ENCODE measurements at places on chromosomes 7 and 10.
A peak's percentile ranks its signal among the peaks of the same experiment; 100 is the strongest.

- no peak for DNase-seq
Observed at GRCh38 chr7:108136191-108136688, 6.1 kb upstream of the LAMB4 start.

DNA sequence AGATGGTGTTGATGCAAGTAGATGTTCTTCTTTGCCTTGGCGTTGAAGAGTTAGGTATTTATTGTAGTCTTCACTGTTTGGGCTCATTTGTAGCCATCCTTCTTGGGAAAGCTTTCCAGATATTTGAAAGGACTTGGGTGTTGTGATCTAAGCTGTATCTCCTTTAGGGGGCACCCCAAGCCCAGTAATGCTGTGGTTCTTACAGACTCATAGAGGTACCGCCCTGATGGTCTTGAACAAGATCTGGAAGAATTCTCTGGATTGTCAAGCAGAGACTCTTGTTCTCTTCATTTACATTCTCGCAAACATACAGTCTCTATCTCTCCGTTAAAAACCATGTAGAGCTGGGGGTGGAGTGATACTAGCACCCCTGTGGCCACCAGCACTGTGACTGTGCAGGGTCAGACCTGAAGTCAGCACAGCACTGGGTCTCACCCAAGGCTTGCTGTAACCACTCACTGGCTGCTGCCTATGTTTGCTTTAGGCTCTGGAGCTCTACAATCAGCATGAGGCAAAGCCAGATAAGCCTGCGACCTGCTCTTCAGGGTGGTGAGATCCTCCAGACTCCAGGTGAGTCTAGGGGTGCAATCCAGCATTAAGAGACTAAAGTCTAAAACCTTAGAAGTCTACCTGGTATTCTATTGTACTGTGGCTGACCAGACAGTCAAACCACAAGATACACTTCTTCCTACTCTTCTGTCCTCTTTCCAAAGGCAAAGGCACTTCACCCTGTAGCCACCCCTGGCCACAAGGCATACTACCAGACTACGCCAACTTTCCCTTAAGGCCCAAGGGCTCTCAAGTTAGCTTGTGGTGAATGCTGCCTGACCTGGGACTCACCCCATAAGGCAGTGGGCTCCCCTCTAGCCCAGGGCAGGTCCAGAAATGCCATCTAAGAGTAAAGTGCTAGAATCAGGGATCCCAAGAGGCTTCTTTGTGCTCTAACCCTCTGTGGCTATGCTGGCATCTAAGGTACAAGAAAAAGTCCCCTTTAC is 209.7 kb upstream of the TMEM196 start:
- DNase-seq, result peak; percentile 16

DNA sequence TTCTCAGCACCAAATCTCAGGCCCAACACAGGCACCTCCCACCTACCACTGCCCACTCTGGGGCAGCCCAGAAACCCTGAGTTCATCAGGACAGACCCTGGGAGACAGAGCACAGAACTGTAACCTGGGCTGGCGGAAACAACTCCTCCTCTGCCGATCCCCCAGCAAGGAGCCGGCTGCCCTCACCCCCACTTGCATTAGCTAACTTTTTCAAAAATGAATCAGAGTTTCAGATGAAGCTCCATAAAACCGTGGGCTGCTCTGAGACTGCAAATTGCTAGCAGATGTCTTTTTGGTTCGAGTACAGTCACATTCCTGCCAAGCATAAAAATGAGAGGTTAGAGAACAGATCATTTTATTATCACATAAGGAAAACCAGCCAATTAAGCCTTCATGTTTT is 93.4 kb upstream of the PARD3 start:
- no peak for DNase-seq

DNA sequence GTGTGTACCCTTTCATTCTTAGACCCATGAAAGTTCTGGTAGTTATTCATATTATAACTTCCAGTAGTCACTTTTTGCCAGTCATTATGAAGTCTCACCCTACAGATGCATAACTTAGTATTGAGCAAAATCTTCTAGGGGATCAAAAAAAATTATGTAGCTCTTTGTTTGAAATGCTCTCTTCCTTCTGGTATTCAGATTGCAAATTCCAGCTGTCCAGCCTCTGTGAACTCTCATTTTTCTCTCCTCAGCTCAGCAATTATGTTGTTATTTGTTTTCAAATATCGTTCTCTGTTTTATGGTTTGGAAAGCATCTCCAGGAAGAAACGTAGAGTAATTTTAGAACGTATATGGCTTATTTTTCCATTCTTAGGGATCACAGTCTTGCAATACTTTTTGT is 442.5 kb downstream of the SEMA3D start:
- no peak for DNase-seq

DNA sequence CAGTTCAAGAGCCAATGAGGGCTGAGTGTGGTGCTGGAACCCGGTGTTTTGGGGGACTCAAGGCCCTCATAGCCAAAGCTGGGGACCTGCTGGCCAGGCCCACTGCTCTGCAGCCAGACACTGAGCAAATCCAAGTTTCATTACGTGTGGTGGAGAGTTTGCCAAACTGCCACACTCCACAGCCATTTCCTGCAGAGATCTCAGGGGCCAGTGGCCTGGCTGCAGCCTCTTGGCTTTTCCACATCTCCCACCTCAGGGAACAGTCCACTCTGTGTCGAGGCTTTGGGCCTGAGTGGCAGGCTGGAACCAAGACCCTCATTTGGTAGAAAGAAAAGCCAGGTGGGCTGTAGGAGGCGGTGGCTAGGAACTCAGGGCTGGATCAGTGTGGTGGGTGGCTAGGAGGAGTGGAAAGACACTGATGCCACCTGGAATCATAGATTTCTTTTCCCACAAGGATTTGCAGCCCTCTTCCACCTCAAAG is 3.2 kb downstream of the HOXA11 start:
- DNase-seq, result no peak

DNA sequence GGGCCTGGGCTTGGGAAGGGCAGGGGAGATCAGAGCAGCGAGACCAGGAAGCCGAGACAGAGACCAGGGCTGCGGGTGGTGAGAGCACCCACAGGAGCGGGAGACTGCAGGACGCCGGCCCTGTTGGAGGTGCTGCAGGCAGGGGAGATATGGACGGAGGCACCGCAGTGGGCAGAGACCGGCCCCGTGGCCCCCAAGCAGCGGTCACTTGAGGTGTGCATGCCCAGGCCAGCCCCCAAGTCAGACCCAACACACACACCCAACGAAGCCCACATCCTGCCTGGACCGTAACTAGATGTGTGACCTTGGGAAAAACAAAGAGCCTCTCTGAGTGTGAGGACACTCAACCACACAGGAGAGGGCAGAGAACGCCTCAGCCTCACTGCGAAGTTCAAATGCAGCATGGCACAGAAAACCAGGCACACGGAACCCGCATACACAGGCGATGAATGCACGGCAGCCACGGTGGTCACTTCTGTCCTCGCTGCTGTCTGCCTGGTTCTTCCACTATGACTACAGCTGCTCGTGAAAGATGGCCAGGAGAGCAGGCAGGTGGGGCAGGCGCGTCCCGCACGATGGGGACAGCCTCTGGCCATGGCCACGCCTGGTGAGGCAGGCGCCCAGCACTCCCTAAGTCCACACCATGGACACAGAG is 214.7 kb downstream of the MAD1L1 start:
- peak; percentile 9 for DNase-seq

- no peak for DNase-seq
Observed at GRCh38 chr7:46357290-46357689, 436.2 kb upstream of the IGFBP3 start.

DNA sequence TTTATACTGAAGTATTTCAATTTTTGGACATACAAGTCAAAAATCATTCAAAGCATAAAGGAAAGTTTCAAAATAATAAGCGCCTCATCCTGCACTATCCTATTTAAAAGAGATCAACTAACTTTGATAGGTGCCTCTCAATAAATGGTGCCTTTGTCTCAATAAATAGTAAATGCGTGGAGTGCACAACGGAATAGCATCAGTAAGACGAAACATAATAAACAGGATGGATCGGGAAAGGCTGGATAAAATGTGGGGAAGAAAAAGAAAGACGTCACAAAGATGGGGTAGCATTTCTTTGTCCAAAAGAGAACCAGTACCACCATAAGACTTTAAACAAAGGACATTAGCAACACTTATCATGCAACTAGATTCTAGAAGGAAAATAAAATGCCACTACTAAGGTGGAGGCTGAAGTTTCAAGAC is 571 bp upstream of the PRKAR2B start:
- DNase-seq, result no peak

DNA sequence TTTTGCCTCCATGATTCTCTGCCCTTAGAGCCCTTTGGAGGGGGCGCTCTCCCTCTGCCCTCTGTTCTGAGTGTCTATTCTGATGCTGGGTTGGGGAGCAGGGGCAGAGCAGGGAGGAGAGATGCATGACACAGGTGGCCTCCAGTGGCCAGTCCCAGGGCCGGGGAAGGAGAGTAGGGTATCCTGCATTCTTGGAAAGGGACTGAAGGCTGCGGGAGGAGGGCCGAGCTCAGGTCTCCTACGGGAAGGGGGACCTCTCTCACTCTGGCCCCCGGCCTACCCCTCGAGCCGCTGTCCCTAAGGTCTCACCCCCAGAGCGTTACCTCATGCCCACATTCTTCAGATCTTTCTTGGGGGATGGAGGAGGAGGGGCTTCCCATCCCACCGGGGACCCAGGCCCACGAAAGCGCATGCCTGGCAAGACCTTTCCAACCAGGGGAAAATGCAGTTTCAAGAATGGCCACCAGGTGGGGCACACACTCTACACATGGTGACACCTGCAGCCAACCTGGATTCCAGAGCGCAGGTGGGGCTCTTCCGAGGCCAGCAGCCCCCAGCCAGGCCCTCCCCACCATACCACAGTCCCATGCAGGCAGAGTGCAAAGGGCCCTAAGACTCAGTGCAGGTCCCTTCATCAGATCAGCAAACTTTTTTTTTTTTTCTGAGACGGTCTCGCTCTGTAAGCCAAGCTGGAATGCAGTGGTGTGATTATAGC is 86.4 kb downstream of the MYL10 start:
- peak; percentile 70 for DNase-seq

DNA sequence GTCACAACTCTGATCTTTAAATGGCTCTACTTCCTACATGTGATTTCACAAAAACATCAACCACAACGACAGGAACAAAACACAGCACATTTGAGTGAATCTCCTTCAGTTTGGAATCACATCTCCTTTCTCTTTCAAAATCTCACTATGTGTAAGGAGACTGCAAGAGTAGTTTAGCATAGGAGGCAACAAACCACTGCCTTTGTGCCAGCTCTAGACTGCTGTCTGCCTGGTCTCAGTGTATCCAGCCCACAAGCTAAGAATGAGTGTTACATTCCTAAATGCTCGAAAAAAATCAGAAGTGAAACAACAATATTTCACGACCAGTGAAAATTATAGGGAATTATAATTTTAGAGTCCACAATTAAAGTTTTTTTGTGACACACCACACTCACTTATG is 217.0 kb upstream of the STEAP4 start:
- DNase-seq, result no peak

DNA sequence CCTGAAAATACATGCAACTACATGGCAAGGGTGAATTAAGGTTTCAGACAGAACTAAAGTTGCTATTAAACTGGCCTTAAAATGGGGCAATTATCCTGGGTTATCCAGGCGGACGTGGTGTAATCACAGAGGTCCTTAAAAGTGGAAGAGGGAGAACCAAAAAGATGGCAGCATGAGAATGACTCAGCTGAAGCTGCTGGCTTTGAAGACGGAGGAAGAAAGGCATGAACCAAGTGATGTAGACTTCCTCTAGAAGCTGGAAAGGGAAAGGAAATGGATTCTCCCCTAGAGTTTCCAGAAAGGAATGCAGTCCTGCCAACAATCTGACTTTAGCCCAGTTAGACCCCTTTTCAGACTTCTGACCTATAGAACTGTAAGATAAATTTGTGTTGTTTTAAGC is 27.0 kb upstream of the UBN2 start:
- no peak for DNase-seq

DNA sequence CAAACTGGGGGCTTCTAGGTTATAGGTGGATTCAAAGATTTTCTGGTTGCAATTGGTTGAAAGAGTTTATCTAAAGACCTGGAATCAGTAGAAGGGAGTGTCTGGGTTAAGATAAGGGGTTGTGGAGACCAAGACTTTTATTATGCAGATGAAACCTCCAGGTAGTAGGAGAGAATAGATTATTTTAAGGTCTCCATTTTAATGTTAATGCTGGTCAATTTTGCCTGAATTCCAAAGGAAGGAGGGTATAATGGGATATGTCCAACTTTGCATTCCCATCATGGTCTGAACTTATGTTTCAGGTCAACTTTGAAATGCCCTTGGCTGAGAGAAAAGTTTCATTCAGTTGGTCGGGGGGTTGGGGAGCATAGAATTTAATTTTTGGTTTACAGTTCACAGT is 44.3 kb upstream of the SEMA3E start:
- DNase-seq, result no peak

GRCh38 chr10:128095027-128095752 is 31.0 kb downstream of the MKI67 start:
- DNase-seq, result no peak

DNA sequence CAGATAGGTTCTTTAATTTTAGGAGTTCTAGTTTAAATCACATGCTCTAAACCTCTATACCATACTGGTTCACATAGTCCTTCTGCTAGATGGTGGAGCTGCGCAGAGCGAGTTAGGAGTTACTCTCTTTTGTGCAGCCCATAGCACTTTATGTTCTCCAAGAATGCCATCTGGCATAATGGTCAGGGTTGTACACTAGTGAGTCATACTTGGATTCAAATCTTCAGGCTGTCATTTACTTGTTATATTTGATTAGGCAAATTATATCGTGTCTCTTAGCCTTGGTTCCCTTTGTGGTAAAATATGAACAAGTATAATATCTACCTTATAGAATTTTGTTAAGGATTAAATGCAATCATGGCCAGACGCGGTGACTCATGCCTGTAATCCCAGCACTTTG is 1078.3 kb downstream of the NRG3 start:
- no peak for DNase-seq

DNA sequence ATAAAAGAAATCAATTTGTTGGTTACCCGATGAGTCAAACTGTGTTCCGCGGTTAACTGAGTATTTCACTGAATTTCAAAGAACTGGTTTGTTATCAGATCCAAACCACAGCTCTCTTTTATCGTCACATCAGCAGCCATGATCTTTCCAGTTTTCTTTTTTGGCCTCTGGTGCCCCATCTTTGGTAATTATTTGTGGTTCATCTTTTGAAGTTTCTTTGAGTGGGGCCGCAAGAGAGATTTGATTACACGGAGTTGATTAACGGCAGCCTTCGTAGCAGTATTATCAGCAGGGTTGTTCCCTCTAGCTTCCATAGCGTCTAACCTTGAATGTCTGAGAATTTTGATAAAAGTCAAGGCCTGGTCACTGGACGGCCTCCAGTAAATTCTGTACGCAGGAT is 154.9 kb upstream of the TNRC18 start:
- no peak for DNase-seq

- no peak for DNase-seq
Observed at GRCh38 chr10:112763916-112764520, 186.0 kb upstream of the TCF7L2 start.
